Stimulated activated CD8-positive, alpha-beta memory T cell treated with anti-CD3 and anti-CD28 coated beads, Interleukin-4, amount 100 ng/mL, for 1 hour (primary cell): ENCODE measurements at places on chromosomes 7 and 10.
A peak's percentile ranks its signal among the peaks of the same experiment; 100 is the strongest.

- no peak for DNase-seq
Measured at GRCh38 chr10:75528392-75528791, 97.0 kb downstream of the LRMDA start.

DNA sequence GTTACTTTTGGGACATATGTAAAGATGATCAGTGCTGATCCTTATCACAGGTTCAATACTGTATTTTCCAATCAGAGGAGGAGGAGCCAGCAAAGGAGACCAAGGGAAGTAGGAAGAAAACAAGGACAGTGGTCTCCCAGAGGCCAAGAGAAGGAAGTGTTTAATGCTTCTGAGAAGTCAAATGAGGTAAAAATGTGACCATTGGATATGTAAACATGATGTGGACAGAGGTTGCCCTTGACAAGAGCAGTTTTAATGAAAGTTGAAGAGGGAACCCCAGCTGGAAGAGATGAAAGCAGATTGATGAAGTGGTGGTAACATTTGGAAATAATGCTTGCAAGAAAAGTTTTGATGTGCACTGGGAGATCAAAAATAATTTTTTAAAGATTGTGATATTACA lies 18.8 kb downstream of the CROT start:
- no peak for DNase-seq

GRCh38 chr7:100779359-100779758 lies 46.0 kb downstream of the ZAN start:
- DNase-seq: no peak

DNA sequence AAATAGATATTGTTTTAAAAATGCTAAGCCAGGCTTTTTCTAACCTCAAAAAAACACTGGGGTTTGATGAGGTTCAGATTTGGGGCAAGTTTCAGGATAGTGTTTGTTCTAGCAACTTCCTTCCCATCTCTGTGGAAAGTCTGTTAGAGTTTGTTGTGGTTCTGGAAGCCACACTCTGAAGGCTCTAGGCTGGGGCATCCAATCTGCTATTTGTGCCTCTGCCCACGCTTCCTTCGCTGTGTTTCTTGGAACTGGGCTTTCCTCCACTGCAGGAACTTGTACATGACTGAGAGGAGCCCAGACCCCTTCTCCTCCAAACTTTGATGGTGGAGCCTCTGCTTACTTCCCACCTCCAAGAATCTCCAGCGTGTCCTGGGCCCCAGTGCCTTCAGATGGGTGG lies 108.5 kb upstream of the SLC25A13 start:
- no peak for DNase-seq

DNA sequence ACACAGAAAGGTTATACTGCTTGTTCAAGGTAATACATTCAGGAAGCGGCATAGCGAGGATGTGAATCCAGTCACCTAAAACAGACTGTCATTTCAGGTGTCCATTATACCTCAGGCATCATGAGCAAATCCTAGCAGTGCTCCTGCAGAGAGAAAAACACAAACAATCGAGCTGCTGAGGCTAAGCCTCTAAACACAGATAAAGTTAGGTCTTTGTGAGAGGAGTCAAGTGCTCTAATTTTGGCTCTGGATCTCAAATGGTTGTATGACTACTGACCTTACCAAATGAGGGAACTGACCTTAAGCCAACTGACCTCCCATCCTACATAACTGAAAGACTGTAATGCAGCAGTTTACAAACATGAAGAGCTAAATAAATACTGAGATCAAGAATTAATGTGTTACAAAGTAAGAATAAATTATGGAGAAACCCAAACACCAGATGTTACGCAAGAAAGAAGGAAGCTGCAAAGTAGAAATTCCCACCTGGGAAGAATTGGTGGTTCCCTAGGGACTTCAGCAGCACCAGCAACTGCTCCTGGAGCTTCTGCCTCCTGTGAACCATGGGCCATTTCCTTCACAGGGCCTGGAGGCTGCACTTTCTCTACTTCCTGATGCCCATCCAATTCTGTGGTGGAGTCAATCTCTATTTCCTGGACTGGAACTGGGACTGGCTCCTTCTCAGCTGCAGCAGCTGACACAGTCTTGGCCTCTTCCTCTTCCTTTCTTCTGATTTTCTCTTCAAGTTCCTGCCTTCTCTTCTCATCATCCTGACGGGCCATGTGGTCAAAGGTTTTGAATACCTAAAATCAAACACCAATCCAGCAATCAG lies 5.8 kb downstream of the NUDCD3 start:
- no peak for DNase-seq

GRCh38 chr10:71461457-71461856 lies 64.7 kb downstream of the CDH23 start:
- no peak for DNase-seq

GRCh38 chr10:2761311-2761710 lies 306.0 kb upstream of the PFKP start:
- DNase-seq: no peak

- DNase-seq: no peak
Measured at GRCh38 chr7:117086788-117087187, 133.5 kb downstream of the ST7 start.

- DNase-seq: no peak
Measured at GRCh38 chr10:126902157-126902556, 3.1 kb upstream of the DOCK1 start.

DNA sequence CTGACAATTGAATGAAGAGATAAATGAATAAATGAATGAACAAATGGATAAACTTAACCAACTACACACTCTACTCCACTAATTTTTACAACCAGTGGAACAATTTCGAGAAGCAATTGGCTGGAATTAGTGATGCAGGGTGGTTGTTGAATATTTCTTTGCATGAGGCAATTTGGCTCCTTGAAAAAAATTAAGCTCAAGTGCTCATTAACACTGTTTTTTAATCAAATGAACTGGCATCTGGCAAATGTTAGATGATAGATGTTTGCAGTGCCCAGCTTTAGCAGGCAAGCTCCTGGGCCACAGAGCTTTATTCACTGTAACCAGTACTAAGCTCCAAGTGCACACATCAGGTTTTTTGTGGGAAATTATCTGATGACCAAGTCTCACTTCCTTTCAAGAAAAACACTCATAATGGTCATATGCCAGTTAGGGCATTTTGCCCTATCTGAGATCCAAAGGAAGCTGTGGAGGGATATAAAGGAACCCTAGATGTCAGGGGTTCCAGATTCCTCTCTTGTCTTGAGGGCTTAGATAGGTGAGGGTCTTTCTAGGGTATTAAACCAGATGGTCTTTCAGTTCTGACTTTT lies 16.4 kb upstream of the ADD3 start:
- no peak for DNase-seq

- no peak for DNase-seq
Measured at GRCh38 chr10:13643016-13643415, 56.3 kb downstream of the PRPF18 start.

DNA sequence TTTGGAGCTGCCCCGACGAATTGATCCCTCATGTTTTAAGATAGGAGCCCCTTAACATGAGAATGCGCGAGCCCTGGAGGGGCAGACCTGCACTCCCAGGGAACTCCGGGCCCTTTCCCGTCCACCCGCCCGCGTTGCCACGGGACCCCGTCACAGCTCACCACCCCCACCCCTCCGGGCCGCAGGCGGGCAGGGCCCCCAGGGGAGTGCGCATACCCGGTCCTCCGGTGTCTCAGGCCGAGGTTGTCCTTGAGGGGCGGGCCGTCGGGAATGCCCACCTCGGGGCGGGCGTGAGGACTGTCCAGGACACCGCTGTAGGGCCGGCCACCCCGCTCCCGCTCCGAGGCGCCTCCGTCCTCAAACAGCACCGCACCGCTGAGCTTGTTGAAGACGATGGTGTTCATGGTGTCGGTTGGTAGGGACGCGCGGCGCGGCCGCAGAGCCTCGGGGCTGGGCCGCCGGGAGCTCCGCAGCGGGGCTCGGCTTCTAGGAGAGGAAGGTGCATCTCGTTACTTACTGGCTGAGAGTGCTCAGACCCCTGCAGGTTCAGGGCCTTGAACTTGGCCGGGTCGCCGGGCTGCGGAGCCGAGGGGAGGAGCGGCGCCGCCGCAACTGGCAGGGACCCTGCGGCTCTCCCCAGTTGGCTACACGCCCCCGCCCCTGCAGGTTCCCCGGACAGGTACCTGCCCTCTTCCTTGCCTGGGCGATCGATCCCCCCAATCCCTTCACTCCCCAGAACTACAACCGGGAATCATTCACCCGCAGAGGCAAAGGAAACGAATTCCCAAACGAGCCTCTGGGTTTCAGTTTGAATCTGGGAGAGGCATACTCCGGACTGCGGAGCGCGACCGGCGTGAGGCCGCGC lies 2.4 kb downstream of the MKX start:
- no peak for DNase-seq

DNA sequence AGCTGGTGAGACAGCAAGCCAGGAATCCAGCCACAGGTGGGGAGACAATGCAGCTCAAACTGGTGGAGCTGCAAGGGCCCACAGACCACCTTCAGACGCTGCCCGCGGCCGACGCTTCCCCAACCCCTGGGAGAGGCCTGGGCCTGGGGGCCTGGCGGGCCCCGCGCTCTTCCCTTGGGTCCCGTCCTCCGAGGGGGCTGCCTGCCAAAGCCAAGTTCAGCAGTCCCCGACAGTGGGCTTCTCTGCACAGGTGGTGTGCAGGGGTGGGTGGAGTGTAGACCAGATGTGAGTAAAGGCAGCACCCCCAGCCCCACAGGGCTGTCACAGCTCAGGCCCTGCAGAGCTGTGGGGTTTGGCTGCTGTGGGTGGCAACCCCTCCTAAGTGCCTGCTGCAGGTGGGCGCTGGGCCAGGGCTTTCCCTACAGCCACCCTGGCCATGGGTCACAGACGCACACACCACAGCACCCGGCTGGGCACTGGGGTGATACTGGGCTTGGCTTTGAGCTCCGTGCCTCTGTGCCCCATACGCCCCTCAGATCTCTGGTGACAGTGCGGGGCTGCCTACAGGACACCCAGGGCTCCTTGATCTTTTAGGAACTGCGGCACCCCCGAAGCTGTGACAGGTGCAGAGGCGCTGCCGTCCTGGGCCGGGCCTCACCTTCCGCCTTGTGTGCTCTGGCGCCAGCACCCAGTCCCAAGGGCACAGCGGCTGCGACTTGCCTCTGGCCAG lies 20.5 kb downstream of the BNIP3 start:
- DNase-seq: no peak

DNA sequence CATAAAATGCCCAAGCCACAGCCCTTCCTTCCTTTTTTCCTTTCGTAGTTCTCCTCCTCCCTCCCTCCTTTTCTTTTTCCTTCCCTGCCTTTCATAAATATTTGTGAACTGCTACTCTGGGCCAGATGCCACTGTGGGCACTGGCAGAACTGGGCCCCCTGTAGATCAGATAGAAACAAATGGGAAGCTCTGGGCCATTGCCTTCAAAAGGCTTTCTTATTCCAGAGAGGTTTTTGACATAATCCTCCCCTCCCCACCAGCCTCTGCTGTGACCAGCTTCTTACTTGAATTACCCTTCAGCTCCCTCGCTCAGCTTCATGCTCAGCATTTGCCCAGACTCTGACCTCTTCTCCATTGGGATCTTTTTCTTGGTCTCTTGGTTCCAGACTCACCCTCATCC lies 886.8 kb downstream of the LRMDA start:
- DNase-seq: no peak

DNA sequence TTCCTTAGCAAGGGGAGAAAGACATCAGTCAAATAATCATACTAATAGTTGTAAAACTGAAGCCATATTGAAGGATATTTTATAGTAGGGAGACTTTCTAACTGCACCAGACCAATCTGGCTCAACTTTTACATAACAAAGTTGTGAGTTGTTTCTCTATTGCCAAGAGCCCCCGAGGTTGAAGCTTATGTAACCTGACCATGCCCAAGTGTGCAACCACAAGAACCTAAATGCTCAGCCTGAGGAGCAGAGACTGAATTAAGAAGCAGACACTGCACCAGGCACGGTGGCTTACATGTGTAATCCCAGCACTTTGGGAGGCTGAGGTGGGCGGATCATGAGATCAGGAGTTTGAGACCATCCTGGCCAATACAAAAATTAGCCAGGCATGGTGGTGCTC lies 77.3 kb upstream of the ARMC3 start:
- no peak for DNase-seq

DNA sequence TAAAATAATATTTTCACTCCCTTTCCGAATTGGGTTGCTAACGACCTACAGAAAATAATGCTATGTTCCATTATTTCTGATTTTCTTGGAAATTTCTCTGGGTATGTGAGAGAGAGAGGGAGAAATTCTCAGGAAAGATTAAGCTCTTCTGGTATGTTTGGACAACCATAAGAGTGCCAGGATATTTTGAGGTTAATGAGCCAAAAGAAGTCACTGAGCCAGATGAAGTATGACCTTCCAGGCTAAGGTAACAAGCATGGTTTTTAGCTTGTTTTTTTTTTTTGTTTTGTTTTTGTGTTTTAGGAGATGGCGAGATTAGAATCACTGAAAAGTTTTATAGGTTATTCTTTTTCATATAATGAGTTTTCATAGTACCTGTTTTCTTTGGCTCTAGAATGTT lies 171.0 kb upstream of the FOXP2 start:
- no peak for DNase-seq

DNA sequence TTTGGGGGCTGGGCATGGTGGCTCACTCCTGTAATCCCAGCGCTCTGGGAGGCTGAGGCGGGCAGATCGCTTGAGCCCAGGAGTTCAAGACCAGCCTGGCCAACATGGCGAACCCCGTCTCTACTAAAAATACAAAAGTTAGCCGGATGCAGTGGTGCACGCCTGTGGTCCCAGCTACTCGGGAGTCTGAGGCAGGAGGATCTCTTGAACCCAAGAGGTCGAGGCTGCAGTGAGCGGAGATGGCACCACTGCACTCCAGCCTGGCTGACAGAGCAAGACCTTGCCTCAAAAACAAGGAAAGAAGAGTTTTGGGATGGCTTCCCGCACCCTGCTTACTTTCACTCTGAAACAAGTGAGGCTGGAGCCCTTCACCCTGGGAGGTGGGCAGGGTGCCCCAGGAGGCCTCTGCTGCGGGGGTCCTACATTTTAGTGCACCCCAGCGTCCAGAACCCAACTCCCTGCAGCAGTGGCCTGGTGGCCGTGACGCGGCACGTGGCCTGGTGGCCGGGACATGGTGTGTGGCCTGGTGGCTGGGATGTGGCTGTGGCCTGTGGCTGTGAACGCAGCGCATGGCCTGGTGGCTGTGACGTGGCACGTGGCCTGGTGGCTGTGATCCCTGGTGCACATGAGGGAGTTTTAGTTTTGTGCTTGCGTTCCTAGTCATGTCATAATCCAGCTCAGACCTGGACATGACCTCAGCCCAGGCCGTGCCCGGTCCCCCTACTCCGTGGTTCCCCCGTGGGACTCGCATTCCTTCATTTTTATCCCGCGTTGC lies 9.3 kb downstream of the KNDC1 start:
- DNase-seq: no peak

- DNase-seq: no peak
Measured at GRCh38 chr7:41478187-41478586, 224.7 kb downstream of the INHBA start.

GRCh38 chr10:98028168-98028770 lies 2.2 kb downstream of the CRTAC1 start:
- peak; percentile 35 for DNase-seq

GRCh38 chr7:70793821-70794220 lies 338.1 kb upstream of the GALNT17 start:
- no peak for DNase-seq

GRCh38 chr10:21285742-21286331 lies 239.6 kb downstream of the SKIDA1 start:
- no peak for DNase-seq

- no peak for DNase-seq
Measured at GRCh38 chr7:27185013-27185853, at the start of gene HOXA11. Gene HOXA11 (minus strand): TSS chr7:27185232. CDS start chr7:27185144, 88 bp downstream.

- DNase-seq: no peak
Measured at GRCh38 chr7:157560258-157560654, 223.5 kb downstream of the DNAJB6 start.

- DNase-seq: no peak
Measured at GRCh38 chr10:52145636-52146035, 168.4 kb upstream of the DKK1 start.
